ENCODE measurements at places on chromosomes 13 and 19. TPM values are rescaled to one million over a fixed set of nuclear protein-coding genes. Genes with fewer than 3 reads are reported as not detected.

DNA sequence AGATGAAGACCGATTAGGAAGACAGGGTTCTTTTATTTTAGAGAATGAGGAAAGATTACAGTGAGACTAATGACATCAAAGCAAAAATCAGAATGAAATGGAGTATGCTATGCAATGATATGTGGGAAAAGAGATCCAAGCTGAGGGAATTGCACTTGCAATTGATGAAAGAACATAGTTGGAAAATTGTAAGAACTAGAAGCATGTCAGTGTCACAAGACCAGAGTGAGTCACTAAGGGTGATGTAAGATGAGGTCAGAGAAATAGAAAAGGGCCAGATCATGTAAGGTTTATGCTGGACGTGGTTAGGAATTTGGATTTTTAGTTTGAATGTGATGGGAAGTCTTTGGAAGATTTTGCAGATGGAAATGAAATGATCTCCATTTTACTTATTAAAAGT, 1937.3 kb downstream of the OLFM4 start:
- DNase-seq = no peak

GRCh38 chr19:10419646-10420443, 493 bp upstream of the PDE4A start:
- DNase-seq = peak; percentile 95

- no peak for DNase-seq
Measured at GRCh38 chr13:52447354-52447753, 3.1 kb downstream of the VPS36 start.

- peak; percentile 71 for DNase-seq
Measured at GRCh38 chr13:101416181-101417042, at the start of gene NALCN. Gene NALCN, minus strand, starts transcription at chr13:101416508. Its CDS starts 17,382 bp downstream, at chr13:101399126.

DNA sequence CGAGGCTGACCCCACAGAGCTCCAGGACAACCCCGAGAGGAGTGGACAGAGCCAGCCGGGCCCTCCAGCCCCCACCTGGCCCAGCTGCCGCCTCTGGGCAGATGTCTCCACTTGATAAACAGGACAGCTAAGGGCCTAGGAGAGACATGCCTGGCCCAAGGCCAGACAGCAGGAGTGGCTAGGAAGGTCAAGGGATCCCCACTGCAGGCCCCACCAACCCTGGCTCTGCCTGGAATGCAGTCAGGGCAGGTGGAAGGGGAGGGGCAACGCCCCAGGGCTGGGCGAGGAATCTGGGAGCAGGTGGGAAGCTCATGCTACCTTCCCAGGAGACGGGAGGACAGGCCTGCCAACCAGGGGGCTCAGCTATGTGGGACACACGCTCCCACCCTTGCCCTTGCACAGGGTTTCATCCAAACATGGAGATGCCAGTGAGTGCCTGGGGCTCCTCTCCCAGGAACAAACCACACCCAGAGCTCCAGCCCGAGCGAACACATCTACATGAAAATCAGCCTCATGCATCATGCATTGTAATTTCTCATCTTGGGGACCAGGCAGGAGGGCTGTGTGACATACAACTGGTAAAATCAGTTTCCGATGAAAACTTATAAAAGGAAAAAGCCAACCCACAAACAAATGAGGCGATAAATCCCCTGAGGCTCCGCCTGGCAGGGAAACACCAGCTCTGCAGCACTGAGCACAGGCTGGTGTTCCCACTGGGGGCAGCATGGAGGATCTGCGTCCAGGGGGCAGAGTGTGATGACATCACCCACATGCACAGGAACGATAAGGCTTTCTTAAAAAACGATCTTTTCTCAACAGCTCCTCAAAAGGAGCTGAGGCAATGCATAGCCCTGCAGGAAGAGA, 25.0 kb downstream of the SH3GL1 start:
- DNase-seq = peak; percentile 74

GRCh38 chr19:11273989-11274388, 11.7 kb upstream of the DOCK6 start:
- DNase-seq = no peak

The PSG7 gene
- not detected for total RNA-seq

DNA sequence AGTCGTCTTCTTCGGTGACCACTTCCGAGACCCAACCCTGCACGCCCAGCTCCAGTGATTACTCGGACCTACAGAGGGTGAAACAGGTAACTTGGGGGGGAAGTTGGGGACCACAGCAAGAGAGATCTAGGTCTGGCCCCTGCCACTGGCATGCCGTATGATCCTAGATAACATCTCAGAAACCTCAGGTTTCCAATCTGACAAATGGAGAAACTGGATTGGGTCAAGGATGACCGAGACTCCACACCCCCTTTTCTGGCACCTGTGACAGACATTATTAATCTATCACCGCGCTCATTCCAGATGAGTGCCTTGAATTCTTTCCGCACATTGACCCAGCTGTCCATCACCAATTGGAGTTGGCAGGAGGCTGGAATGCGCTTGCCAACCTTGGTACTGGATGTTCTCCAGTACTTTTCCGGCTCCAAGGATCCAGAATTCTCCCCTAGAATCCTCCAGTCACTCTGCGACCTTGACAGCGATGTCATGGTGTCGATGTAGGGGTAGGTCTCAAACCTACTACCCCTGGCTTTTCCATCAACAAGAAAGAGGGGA, 17.4 kb downstream of the VASP start:
- no peak for DNase-seq

The URAD gene
- total RNA-seq = not detected

DNA sequence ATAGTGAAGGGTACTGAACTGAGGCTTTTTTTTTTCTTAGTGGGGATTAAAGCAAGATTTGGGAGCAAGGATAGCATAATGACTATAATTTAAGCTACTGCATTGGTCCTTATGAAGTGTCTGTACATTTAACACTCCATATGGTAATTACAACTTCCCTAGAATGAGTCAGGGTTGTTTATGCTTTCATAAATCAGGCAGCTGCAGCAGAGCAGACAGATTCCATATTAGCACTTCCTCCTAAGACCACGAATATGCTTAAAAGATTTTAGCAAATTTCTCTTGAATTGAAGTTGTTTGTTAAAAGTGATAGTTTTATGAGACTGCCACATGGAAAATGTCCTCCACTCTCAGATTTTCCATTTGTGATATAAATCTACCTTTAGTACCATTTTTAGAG, 401.1 kb upstream of the SPRY2 start:
- no peak for DNase-seq

DNA sequence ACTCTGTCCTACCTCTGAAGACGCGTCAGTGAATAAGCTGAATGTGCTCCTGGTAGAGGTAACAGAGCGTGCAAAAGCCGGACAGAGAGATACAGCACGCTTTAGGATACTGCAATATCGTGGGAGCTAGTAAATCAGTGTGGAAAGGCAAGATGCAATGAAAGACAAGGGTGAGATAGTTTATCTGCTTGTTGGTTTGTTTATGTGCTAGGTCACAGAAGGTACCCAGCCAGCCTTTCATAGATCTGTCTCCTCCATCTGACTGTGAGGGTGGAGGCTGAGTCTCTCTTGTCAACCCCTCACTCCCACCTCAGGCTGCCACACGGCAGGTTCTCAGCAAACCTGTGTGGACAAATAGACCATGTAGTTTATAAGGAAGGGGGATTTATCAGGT, 904 bp upstream of the GIPC1 start:
- DNase-seq = no peak

- DNase-seq = no peak
Measured at GRCh38 chr13:28271056-28271840, 132.9 kb downstream of the PAN3 start.

- DNase-seq = no peak
Measured at GRCh38 chr19:58582985-58583384, 9.8 kb upstream of the MZF1 start.

DNA sequence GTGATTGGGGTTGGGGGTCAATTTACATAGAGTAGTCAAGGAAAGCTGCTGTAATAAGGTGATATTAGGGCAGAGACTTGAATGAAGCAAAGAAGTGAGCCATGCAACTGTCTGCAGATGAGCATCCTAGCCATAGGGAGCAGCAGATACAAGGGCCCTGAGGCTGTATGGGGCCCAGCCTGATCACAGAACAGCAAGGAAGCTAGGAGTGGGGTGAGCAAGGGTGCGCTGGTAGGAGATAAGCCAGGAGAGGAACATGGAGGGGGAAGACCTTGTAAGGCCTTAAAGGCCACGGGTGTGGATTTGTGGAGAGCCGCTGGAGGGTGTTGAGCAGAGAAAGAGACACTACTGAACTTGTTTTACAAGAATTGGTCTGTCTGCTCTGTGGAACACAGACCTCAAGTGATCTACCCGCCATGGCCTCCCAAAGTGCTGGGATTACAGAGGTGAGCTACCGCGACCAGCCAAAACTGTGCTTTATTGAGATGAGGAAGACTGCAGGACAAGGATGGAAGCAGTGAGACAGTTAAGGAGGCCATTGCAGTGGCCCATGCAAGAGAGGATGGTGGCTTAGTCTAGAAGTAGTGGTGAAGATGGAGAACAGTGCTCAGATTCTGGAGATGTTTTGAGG, 93.0 kb downstream of the ZAR1L start:
- DNase-seq = no peak

The CYP2F1 gene
- not detected for total RNA-seq

DNA sequence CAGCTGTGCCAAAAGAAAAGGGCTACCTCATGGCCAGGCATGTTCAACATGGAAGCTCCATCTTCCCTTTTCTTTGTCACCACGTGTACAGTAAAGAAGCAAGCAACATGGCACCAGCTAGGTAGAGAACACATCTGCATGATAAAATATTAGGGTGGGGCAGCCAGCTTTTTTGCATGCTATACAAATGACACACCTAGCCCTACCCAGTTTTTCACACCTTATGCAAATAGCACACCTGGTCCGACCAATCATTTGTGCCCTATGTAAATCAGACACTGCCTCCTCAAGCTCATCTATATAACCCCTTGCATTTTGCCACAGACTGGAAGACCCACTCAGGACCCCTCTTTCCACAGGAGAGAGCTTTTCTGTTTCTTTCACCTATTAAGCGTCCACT, 85.5 kb downstream of the STOML3 start:
- no peak for DNase-seq

DNA sequence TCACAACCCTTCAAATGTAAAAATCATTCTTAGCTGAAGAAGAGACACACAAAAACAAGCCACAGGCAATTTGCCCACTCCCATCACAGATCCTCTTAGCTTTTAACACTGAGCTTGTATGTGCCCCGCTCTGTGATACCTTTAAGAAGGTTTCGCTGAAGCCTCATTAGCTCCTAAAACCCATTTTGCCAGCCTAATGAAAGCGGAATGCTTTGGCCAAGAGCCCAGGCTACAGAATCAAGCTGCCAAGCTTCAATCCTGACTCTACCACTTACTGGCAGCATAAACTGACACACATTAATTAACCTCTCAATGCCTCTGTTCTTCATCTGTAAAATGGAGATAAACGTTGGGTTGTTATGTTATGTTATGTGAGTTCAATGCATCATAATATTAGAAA, 10.5 kb downstream of the ZNF112 start:
- DNase-seq = no peak

- DNase-seq = no peak
Measured at GRCh38 chr19:17091758-17092333, 16.3 kb downstream of the MYO9B start.

Data from neural progenitor cell (in vitro differentiated cells).